ENCODE measurements at places on chromosomes 7 and 10. TPM values are rescaled to one million over a fixed set of nuclear protein-coding genes. Genes with fewer than 3 reads are reported as not detected.

PTN gene
- total RNA-seq = not detected

- H3K4me1 ChIP-seq = no peaks in the 10 kb centered on the region
- no peak overlapping the region for H3K27ac ChIP-seq
- H3K27me3 ChIP-seq = no peaks in the 10 kb centered on the region
- no peak for DNase-seq
- peaks cover 15% of the 10 kb centered on the region for H3K36me3 ChIP-seq
These were observed 78.7 kb downstream of the CLEC2L start for GRCh38 chr7:139602143-139602722.

DNA sequence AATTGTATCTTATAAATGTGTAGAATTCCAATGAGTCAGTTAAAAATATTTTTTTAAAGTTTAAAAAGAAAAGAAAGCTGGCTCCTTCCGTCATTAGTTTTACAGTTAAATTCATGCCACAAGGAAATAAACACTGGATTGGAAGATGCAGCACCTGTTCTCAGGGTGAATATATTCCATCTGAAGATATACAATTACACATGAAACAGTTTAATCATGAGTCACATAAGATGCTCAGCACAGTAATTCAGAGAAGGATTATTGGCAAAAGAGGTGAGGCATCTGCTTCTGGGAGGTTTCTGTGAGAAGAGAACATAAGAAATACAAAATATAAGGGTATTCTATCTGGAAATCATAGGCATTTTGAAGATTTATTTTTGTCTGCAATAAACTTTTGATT, 376.5 kb upstream of the SORCS1 start:
- H3K36me3 ChIP-seq = no peaks in the 10 kb centered on the region
- H3K4me1 ChIP-seq = no peaks in the 10 kb centered on the region
- no peak overlapping the region for H3K27ac ChIP-seq

GRCh38 chr10:28938745-28939144, 261.4 kb downstream of the BAMBI start:
- H3K27me3 ChIP-seq = no peaks in the 10 kb centered on the region
- H3K36me3 ChIP-seq = no peaks in the 10 kb centered on the region
- H3K4me1 ChIP-seq = no peaks in the 10 kb centered on the region
- H3K27ac ChIP-seq = no peak overlapping the region
- no peak for DNase-seq

DNA sequence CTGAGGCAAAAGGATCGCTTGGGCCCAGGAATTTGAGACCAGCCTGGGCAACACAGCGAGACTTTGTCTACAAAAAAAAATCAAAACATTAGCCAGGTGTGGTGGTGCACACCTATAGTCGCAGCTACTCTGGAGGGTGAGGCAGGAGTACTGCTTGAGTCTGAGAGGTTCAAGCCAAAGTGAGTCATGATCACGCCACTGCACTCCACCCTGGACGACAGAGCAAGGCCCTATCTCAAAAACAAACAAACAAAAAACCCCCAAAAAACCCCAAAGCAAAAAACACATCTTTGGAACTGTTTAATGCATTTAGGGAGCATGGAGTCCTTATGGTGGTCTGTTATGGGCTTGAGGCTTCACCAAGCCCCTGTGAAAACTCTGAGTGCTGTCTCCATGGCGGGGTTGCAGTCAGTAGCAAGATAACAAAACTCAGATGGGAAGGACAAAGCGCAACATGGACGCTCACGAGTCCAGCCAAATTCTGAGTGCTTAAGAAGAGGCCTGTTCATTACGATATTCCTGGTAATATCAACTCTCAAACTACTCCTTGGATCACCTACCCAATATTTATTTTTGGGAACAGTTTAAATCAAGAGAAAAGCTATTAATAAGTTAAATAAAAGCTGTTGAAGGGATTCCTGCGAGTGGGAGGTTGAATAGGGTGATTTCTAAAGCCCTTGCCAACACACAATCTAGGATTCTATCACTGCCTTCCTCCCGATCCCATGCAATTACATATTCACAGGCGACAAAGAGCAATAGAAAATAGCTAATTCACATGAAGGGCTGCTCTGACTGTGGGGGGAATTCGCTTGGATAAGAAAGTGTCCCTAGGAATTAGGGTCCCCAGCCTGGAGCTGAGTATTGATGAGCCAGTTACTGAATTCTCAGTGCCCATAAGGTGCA, 123.3 kb downstream of the HIPK2 start:
- peaks cover 17% of the 10 kb centered on the region for H3K4me1 ChIP-seq
- H3K4me3 ChIP-seq = no peak overlapping the region
- H3K27ac ChIP-seq = no peak overlapping the region
- H3K27me3 ChIP-seq = no peaks in the 10 kb centered on the region
- H3K36me3 ChIP-seq = no peaks in the 10 kb centered on the region

- DNase-seq = no peak
- H3K36me3 ChIP-seq = no peaks in the 10 kb centered on the region
- H3K27me3 ChIP-seq = no peaks in the 10 kb centered on the region
- H3K4me1 ChIP-seq = no peaks in the 10 kb centered on the region
- H3K27ac ChIP-seq = no peak overlapping the region
These were observed 30.9 kb upstream of the DKK1 start for GRCh38 chr10:52283174-52283573.
